ENCODE measurements at places on chromosomes 1 and 21.

DNA sequence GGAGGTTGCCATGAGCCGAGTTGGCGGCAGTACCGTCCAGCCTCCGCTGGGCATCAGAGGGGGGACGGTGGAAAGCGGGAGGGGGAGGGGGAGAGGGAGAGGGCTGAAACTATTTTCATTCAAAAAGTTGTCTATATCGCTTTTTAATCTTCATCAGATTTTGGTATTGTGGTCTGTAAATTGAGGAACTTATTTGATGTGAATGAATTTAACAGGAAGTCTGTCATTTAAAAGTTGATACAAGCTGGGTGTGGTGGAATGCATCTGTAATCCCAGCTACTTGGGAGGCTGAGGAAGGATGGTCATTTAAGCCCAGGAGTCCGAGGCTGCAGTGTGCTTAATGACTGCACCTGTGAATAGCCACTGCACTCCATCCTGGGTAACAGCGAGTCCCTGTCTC is 3.0 kb upstream of the EPHX4 start:
- no peak for DNase-seq

DNA sequence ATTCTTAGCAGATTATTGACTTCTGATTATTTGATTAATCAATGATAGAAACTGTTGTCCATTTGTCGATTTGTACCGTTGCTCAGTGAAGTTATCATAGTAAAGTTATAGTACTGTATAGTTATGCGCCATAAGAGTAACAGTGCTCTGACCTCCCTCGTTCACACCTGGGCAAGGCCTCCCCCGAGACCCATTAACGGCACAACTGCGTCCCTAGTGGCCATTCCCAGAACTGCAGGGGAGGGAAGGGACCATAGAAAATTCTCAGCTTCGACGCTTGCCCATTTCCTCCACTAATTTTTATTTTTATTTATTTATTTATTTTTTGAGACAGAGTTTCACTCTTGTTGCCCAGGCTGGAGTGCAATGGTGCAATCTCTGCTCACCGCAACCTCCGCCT is 334.4 kb downstream of the DSCAM start:
- DNase-seq: peak; percentile 28

DNA sequence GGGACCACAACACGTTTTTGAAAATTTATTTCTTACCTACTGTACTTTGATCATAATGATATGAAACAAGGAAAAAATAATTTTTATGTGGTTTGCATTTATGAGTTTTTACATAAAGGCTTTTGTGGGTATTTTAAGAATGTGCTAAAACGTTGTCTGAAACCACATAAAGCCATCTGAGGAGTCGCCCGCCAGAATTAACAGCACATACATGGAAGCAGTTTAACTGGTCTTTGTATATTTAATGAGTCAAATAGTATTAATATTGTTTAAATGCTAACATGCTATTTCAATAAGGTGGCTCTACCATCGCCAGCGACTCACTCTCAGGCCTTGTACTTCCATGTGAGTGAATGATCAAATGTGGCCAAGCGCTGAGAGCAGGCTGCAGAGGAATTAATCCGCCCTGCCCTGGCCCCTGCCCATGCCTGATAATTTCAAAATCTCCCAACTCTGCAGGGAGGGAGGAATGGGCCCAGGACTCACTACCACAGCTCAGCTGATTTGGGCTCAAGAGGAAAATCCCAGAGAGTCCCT is 49.6 kb downstream of the SLC66A1 start:
- DNase-seq: no peak

- no peak for DNase-seq
These were observed 73.3 kb downstream of the HSF2BP start for GRCh38 chr21:43585924-43586413.

DNA sequence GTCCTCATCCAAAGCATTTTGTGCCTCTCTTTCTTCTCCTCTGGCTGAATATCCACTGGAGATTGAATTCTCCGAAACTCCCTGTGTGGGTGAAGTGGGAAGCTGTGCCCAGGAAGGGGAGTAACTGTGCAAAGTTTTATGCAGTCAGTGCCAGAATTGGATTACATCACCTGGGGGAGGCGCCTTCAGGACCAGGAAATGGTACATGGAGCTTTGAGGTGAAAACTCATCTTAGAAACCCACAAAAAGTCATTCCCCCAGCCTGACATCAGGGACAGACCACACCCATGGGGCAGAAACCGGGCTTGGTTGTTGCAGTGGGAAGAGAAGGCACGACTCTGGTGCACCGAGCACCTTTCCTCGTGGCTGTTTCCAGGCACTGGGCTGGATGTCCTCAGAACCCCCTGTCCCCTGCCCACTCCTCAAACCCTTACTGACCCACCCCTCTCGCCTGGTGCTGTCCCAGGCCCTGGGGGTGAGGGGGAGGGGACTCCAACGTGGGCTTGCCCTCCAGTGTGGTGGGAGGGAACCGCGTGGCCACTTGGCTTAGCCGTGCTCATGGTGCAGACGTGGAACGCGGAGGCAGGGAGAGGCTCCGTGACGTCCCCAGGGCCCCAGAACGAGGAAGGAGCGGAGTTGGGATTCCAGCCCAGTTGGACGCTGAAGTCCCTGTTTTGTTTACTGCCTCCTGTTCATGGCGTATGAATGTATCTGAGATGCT is 15.7 kb downstream of the TFF3 start:
- DNase-seq: no peak

DNA sequence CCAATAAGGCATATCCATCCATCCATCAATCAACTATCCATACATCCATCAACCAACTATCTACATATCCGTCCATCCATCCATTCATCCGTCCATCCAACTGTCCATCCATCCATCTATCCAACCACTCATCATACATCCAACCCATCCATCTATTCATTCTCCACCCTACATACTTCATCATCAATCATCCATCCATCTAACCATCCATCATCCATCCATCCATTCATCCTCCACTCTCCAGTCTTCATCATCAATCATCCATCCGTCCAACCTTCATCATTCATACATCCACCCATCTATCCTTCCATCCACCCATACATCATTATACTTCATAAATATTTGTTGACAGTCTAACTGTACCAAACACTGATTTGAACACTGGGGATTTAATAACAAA is 231.3 kb upstream of the DAB1 start:
- DNase-seq: no peak

GRCh38 chr1:56133522-56134472 is 445.6 kb downstream of the PLPP3 start:
- DNase-seq: no peak

- no peak for DNase-seq
These were observed 446.5 kb downstream of the PTBP2 start for GRCh38 chr1:97168056-97168455.

DNA sequence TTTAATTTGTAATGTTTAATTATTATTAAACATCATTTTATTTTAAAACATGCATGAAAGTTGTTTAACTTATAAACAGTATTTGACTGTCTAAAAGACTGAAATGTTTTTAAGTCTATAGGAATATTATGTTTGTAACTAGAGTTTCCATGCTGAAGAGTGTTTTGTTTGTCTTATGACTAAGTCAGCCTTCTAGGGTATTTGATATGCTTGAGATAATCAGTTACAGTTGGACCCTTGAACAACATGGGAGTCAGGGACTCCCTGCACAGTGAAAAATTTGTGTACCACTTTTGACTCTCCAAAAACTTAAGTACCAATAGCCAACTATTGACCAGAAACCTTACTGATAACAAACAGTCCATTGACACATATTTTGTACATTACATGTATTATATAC is 45.5 kb upstream of the KANK4 start:
- DNase-seq: no peak

GRCh38 chr1:96333522-96334235 is 387.9 kb upstream of the PTBP2 start:
- DNase-seq: no peak

GRCh38 chr1:38476111-38476849 is 383.3 kb downstream of the RRAGC start:
- DNase-seq: no peak

- no peak for DNase-seq
These were observed 27.3 kb upstream of the GLIS1 start for GRCh38 chr1:53766194-53766742.

Data from NCI-H82 (cell line).